ENCODE measurements at places on chromosomes 7 and 10. TPM values are rescaled to one million over a fixed set of nuclear protein-coding genes. Genes with fewer than 3 reads are reported as not detected.

Gene ZCWPW1
- total RNA-seq, result 0.66 TPM

Gene GTF2IRD1
- total RNA-seq, result 16.1 TPM

Gene GSDME
- 20.0 TPM for total RNA-seq

Gene ATP6V0A4
- 4.1 TPM for total RNA-seq

Gene MYPN
- total RNA-seq, result 0.08 TPM

Gene PLAC9
- not detected for total RNA-seq

Gene NRF1
- 14.3 TPM for total RNA-seq

Gene FAM25C
- 2.2 TPM for total RNA-seq

Gene LAMB4
- total RNA-seq, result 0.08 TPM

Gene AS3MT
- 0.26 TPM for total RNA-seq

Gene LRRC17
- total RNA-seq, result 5.0 TPM

Gene SLC16A12
- total RNA-seq, result 0.05 TPM

Gene SLC18A3
- not detected for total RNA-seq

Gene IFIT1
- 0.79 TPM for total RNA-seq

Gene MSS51
- 0.69 TPM for total RNA-seq

Gene CLDN4
- total RNA-seq, result 6.8 TPM

Gene FKBP6
- total RNA-seq, result not detected

Gene PRSS2
- not detected for total RNA-seq

Gene PLXDC2
- 4.6 TPM for total RNA-seq

Gene HEPACAM2
- total RNA-seq, result not detected

Gene ADARB2
- total RNA-seq, result 1.3 TPM

Gene ACSL5
- total RNA-seq, result 1.4 TPM

Gene COMMD3
- total RNA-seq, result 31.3 TPM

Gene GPR26
- total RNA-seq, result not detected

Gene CHCHD2
- 554 TPM for total RNA-seq

Gene INMT
- 0.11 TPM for total RNA-seq

Gene PTF1A
- not detected for total RNA-seq

Gene ALOX5
- not detected for total RNA-seq

Gene TLX1
- total RNA-seq, result not detected

Gene ASZ1
- total RNA-seq, result not detected

Gene MMD2
- total RNA-seq, result not detected

Gene STX1A
- total RNA-seq, result 72.9 TPM

Gene TBX20
- total RNA-seq, result 2.2 TPM

Gene HGF
- not detected for total RNA-seq

Gene PLPP4
- 3.2 TPM for total RNA-seq

Gene TMEM229A
- not detected for total RNA-seq

Gene CYP2C19
- total RNA-seq, result not detected

Gene ANKRD1
- 34.6 TPM for total RNA-seq

Gene CTBP2
- 94.7 TPM for total RNA-seq

Gene CFAP58
- 0.74 TPM for total RNA-seq

Gene TACR2
- not detected for total RNA-seq

Gene NPC1L1
- total RNA-seq, result 0.03 TPM

Gene TBXAS1
- 24.0 TPM for total RNA-seq

Gene FAM13C
- total RNA-seq, result 0.16 TPM

Gene HMX2
- not detected for total RNA-seq

Gene DIP2C
- total RNA-seq, result 4.6 TPM

Gene PODXL
- 12.7 TPM for total RNA-seq

Gene GNAT3
- not detected for total RNA-seq

Gene SYT15B
- 0.04 TPM for total RNA-seq

Gene CUL1
- 39.9 TPM for total RNA-seq

Gene ENKUR
- total RNA-seq, result 0.45 TPM

Gene ACSM6
- not detected for total RNA-seq

Gene CDC14C
- not detected for total RNA-seq

Data from A375 (cell line).